ENCODE measurements at places on chromosomes 12 and 14.

DNA sequence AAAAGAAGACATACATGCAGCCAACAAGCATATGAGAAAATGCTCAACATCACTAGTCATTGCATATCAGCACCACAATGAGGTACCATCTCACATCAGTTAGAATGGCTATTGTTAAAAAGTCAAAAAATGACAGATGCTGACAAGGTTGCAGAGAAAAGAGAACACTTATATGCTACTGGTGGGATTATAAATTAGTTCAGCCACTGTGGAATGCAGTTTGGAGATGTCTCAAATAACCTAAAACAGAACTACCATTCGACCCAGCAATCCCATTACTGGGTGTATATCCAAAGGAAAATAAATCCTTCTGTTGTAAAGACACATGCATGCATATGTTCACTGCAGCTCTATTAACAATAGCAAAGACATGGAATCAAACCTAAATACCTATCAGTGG lies 238.4 kb downstream of the KCNC2 start:
- DNase-seq: no peak

DNA sequence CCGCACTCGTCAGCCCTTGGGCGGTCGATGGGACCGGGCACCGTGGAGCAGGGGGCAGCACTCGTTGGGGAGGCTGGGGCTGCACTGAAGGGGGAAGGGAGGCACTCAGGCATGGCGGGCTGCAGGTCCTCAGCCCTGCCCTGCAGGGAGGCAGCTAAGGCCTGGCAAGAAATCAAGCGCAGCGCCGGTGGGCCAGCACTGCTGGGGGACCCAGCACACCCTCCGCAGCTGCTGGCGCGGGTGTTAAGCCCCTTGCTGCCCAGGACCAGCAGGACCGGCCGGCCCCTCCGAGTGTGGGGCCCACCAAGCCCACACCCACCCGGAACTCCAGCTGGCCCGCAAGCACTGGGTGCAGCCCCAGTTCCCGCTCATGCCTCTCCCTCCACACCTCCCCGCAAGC lies 35.7 kb upstream of the YAF2 start:
- DNase-seq: no peak

DNA sequence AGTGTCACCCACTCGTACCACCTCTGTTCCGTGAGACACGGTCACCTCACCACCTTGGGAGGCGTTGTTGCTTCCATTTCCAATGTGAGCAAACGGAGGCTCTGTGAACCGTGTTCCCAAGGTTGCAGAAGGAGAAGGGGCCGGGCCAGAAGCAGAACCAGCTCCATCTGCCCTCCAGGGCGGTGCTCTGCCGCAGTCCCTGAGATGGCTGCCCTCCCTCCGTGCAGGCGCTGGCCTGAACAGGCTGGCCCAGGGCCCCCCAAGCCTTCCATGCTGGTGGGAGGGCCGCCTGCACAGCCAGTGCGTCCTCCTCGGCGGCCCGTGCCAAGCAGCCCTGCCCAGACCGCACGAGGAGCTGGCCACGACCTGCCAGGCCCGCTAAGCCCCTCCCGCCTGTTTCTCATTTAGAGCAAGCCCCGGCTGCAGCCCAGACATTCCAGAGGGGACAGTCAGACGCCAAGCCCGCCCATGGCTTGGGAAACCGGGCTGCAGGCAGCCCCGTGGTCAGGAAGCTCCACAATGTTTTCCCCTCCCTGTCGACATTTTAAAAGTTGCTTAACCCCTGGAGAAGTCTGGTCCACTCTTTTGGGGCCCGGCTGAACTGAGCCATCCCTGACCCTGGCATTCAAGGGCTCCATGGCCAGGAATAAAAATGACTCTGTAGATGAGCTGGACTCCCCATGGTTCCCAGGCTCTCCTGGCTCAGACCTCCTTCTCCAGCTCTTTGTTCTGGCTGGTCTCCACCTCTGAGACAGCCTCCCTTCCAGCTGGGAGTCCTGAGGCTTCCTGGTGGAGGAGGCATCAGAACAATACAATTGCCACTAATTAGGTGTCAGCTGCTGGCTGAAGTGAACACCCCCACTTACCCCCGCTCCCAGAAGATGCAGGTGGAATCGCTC lies 236.0 kb downstream of the BCL11B start:
- DNase-seq: no peak

DNA sequence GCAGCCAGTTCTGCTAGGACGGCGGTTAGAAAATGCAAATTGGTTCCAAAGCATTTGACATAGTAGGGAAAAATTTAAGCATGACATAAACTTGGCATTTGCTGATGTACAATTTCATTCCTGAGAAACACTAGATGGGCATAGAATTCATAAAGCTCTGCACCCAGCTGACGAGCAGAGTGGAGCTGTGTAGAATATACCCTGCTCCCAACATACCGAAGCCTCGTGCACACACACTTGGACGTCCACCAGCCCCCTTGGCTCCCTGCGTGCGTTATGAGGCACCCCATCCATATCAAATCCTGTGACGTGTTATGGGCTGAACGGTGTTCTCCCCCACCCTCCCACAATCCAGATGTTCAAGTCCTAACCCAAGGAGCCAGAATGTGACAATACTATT lies 65.4 kb downstream of the CLMN start:
- no peak for DNase-seq

Measured in stimulated activated CD8-positive, alpha-beta memory T cell treated with anti-CD3 and anti-CD28 coated beads, Interleukin-2, amount 100 ng/mL, for 48 hours (primary cell).